ENCODE measurements at places on chromosomes 6 and 20.

- no peak for DNase-seq
Measured at GRCh38 chr6:41216616-41217015, 11.5 kb upstream of the TREML4 start.

- no peak for DNase-seq
Measured at GRCh38 chr6:36276581-36277536, 7.0 kb downstream of the PNPLA1 start.

- no peak for DNase-seq
Measured at GRCh38 chr6:43943781-43944250, 173.8 kb downstream of the VEGFA start.

DNA sequence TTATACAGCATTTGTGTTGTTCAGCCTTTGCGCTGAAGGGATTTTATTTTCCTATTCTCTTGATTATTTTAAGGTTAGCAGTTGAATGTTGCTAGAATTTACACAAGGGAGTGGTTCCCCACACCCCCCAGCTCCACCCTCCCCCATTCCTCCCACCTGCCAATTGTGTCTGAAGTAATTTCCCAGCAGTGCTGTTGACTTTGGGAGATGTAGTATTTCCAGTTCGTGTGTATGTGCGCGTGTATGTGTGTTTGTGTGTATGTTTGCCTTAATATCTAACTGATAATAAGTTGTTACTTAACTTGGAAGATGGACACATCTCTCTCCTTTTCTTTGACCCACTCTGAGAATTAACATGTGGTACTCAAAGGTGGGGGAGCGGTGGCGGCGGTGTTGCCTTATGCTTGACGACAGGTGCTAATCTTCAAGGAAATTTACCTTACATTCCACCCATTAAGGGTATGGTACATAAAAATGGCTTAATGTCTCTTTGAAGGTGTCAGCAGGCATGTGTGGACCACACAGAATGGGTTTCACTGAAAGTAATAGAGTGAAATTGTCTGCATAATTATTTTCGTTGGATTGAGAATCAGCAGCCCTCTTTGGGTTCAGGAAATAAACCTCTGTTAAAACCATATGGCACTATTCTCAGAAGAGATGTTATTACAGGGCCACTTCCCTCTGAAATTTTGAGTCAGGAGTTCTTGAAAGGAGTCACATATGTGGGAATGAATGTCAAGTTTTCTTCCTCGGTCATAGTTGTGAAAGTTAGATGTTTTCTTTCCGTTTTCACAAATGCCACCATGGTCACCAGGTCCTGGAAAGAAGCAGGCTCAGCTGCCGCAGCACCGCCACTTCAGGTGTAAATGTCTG, 95.6 kb upstream of the SUPT3H start:
- no peak for DNase-seq

DNA sequence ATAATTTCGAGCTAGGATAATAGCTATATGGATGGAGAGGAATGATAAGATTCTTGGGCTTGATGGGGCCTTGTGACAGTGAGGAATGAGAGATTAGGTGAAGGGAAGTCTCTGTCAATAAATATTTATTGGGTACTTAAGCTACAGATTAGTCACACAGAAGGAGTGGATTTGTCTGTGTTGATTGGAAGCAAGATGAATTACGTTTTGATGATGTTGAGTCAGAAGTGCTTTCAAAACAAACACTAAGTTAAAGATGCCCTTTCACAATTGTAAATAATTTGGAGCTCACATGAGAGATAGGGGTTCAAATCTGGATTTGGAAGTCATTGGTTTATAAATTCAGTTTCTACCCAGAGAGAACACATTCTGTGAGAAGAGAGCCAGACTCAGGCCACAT, 834.2 kb downstream of the KIF16B start:
- DNase-seq, result no peak

DNA sequence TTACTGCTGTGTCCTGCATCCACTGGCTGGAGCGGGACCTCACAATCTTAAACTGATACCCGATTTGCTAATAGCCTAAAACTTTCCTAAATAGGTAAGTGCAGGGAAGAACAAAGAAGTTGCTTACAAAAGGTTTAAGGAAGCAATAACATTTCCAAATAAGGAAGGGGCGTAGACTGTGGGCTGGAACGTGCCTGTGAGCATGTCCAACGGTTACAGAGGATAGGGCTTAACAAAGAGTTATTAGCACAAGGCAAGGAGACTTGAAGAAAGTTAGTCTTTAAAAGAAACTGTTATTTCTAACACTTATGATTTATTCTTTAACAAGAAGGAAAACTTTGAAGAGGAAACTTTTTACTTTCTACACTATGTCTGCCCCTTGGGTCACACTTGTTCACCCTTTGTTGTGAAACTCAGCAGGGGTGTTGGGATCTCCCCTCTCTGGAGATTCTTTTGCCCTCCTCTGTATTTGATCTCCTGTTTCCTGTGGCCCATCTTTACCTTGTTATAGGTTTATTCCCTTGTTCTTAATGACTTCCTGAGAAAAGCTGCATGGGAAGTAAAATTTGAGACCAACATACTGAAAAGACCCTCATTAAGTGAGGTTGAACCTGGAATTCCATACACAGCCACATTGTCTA, 28.7 kb downstream of the KAT14 start:
- DNase-seq, result no peak

DNA sequence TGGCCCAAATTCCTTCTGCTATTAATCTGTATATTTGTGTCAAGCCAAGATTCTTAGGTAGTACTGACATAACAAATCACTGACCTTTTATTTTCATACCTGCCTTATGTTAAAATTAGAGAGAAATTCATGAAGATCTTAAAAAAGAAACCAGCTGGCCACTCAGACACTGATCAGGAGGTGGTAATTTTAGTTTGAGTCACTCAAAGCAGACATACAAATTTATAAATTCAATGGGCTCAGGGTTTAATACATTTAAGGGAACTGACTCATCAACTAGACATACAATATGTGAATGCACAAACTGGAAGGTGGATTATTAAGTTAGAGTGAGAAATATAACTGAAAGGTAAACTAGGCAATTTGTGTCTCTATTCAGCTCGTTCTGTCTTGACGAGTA, 711.9 kb upstream of the EYS start:
- DNase-seq, result no peak

- peak; percentile 92 for DNase-seq
Measured at GRCh38 chr6:33271468-33272274, at the start of the genes RPS18 and VPS52. RPS18 (plus strand) TSS chr6:33272075; CDS start chr6:33272120, 45 bp downstream. VPS52 (minus strand) TSS chr6:33271876; CDS start chr6:33271675, 201 bp downstream.

DNA sequence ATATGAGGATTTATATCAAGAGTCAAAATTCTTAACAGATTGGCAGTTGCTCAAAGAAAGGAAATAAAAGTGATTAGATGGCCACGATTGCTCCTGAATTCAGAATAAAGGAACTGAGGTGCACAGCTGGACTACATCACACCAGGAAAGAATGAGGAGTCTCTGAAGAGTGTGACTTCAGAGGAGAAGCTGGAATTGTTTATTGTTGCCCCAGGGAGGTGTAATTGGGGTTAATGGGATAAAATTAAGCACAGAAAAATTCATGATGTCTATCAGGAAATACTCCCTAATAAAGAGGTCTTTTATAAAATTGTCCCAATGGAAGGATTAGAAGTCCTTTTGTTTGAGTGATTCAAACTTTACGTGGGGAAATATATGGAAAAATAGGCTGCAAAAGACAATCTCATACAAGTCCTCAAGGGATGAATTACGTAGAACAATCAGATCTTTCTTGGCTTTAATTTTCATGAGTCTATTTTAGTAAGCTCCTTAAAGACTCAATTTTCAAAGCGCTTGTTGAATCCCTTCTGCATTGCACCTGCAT, 208.6 kb upstream of the RNF217 start:
- no peak for DNase-seq

DNA sequence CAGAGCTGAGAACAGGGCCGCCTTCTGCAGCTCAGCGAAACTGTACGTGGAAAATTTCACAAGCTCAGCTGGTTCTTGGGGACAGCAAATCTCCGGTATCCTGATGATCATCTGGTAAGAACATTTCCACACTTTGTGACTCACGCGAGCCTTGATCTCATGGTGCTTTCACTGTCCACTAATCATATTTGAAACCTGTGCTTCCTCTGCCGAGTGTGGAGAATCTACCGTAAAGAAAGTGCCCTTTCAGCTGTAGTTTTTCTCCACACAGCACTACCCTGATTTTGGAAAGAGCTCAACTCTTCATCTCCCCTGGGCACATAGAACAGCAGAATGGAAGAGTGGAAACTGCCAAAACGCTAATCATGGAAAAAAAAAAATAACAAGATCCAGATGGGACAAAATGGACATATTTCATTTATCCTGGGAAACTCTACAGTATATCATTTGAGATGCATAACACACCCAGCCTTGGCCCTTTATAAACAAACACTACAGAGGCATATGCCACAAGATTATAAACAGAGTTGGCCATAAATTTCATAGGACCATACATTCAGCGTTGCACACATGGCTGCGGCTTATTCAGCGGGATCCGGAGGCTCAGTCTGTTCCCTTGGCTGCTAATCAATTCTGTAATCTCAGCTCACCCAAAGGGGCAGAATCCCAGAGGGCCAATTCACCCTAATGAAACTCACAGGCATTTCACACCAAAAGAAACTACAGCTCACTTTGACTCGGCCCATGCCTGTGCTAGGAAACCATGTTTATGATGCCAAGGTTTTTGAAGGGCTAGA, 434.5 kb downstream of the HDGFL1 start:
- DNase-seq, result no peak

DNA sequence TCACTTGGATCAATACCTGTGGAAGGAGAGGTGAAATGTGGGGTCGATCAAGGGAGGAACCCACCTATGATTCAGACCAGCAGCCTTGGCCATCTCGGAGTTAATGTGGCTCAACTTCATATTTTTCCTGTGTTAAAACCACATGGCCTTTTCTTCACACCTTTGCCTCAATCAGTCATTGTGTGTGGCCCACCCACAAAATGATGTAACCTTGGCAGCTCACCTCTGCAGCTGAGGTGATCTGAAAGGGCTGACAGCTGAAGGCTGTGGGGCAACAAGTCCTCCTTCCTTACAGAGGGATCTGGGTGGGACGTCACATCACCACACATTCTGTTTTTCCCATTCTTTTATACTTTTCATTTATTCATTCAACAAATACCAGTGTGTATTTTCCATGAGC, 357.1 kb upstream of the HSF2 start:
- DNase-seq, result no peak

GRCh38 chr6:35501784-35502183, 4.9 kb upstream of the TEAD3 start:
- DNase-seq, result no peak

- no peak for DNase-seq
Measured at GRCh38 chr6:149203509-149203908, 114.0 kb upstream of the TAB2 start.

- no peak for DNase-seq
Measured at GRCh38 chr6:142385352-142385751, 83.5 kb downstream of the ADGRG6 start.

GRCh38 chr6:140237251-140237650, 862.8 kb upstream of the CITED2 start:
- DNase-seq, result no peak

DNA sequence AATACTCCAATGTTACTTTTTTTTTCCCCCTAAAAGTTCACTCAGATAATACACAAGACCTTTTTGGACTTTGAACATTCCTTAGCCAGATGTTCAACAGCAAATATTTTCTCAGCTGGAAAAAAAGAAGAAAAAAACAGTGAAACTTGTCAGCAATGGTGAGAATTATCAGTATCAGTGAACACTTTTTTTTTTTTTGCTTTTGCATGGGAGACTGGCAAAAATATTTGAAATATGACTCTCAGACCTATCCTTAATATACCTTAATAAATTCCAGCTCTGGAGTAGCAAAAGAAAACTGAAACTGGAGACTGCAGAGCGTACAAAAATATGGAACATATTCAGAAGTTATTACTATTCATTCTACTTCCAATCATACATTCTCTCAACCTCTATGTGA, 92.3 kb downstream of the RFPL4B start:
- no peak for DNase-seq

GRCh38 chr6:7137335-7138045, 29.7 kb downstream of the RREB1 start:
- DNase-seq, result peak; percentile 75

DNA sequence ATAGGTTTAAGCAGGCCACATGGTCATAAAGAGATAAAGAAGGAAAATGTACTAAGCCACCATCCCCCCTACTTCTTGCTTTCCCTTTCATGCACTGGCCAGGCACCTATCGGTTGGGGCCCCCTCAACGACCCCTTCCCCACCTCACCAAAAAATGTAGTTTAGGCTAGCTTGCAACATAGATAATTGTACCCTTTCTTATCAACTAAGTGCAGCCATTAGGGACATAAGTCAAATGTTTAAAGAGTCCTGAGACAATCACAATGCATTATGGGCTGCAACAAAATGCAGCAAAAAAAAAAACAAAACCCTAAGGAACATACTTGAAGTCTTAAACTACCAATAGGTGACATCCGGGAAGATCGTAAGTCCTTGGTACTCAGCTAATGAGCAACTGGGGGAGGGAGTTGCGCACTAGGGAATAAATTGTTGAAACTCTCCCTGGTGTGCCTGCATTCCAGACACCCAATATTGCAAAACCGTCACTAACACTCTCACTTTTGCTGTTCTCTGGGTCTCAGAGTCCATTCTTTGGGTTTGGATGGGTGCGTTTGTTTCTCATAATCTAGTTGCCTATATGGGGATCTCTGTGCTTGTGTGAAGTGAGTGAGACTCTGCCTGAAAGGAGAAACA, 12.4 kb upstream of the HLA-G start:
- no peak for DNase-seq

GRCh38 chr6:71035871-71036270, 79.0 kb upstream of the B3GAT2 start:
- no peak for DNase-seq

GRCh38 chr6:41636833-41637193, 1.5 kb upstream of the MDFI start:
- no peak for DNase-seq

- DNase-seq, result no peak
Measured at GRCh38 chr6:10136636-10137035, 278.2 kb downstream of the TFAP2A start.

DNA sequence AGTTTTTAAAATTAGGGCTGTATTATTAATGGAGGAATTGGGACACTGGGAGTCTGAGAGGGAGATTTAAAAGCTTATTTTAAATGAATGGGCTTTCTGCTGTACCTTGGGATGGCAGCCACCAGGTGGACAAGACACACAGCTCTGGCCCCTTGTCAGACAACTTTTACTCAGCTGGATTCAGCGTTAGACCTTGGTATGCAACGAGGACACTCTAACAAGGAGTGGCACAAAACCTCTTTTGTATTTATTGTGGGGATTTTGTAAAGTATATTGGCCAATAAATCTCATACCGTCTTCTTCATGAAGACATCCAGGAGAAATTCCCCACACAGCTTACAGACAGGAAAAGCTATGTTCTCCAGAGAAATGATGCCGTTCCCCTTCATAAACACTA, 105.7 kb downstream of the LCA5 start:
- no peak for DNase-seq

- DNase-seq, result no peak
Measured at GRCh38 chr6:11805259-11806053, 26.9 kb upstream of the ADTRP start.
